Activated CD8-positive, alpha-beta T cell treated with anti-CD3 and anti-CD28 coated beads, Interleukin-2, amount 10 ng/mL, durations not matched to agents 7 days and 5 days (primary cell): ENCODE measurements at places on chromosomes 2 and 18. TPM values are rescaled to one million over a fixed set of nuclear protein-coding genes. Genes with fewer than 3 reads are reported as not detected.

GRCh38 chr18:67347438-67347837 lies 169.1 kb downstream of the DSEL start:
- no peak for DNase-seq

DNA sequence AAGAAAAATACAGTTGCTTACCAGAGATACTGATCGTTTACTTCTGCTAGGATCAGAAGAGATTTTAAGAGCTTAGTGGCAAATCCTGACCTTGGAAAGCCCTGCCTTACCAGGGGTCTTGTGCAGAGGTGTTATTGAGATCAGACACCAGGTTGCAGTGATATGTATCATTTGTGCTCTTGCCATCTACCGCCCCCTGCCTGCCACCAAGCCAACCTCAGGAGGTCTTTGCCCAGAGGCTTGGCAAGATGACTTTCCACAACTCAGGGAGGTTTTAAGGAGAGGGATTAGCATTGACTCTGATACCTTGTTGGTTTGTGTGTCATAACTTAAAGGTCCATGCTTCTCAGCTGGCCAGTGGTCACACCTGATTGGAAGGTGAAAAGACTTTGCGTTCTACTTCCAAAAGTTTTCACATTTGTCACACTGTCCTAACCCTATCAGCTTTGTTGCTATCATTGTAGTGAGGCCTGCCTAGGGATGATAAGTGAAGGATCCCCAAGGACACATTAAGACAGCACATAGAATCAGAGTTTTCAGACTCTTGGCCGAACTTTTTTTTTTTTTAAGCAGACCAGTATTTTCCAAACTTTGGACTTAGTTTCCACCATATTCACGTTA lies 46.2 kb upstream of the MGAT5 start:
- peak; percentile 68 for DNase-seq

DNA sequence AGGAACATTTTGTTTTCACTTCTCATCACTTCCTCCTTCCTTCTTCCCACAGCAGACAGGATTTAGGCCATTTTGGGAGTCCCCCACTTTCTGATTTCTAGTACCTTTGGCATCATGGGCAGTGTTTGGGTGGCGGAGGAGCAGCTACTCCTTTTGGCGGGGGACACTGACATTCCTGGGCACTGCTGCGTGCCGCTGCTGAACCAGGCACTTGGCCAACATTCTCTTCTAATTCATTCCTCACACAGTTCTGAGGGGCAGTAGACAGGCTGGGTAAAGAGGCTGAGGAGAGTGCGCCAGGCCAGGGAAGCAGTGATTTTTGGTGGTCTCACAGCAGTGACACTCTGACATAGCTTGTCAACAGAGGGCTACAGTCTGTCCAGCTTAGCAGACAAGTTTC lies 270.2 kb downstream of the LOXHD1 start:
- no peak for DNase-seq

DNA sequence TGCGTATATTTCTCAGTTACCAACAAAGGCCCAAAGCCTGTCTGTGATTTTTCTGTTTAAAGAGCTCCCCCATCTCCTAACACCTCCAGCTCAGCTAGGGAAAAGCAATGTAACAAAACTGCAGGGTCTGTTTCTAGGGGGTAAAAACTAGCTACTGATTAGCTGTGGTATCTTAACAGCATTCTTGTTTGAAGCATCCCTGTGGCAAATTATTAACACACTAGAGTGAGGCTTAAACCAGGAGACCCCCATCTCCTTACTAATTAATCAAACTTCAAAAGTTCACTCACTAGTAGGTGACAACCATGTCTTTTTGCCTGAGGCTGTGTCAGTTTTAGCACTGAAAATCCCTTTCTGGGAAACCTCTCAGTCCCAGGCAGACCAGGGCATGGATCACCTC lies 186.2 kb upstream of the PARD3B start:
- DNase-seq: no peak

GRCh38 chr2:108128249-108128648 lies 111.5 kb upstream of the SULT1C3 start:
- no peak for DNase-seq

DNA sequence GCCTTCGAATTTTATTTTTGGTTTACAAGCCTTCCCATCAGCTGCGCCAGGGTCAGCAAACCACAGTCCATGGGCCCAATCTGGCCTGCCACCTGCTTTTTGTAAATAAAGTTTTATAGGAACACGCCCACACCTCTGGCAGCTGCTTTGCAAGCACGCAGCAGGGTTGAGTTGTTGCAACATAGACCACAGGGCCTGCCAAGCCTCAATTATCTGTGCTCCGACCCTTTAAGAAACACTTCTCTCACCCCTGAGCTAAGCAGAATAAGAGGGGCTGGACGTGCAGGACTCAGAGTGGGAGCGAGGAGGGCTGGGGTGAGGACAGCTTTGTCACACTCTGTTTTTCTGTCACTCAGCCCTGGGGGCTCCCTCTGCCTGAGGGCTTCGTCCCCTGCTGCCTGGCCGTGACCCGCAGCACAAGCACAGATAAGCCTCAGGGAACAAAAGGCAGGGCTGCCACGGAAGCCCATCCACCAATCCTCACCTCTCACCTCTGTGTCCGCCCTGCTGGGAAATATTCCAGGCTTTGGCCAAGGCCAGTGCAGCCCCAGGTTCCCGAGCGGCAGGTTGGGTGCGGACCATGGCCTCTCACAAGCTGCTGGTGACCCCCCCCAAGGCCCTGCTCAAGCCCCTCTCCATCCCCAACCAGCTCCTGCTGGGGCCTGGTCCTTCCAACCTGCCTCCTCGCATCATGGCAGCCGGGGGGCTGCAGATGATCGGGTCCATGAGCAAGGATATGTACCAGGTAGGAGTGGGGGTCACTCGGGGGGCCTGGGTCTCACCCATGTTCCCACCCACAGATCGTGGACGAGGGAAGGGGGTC lies at the start of gene AGXT:
TSS of gene AGXT (plus strand) at position 539 of the 823 bp plus-strand sequence. CDS start at position 581, 42 bp downstream.
- DNase-seq: no peak

- DNase-seq: no peak
These were observed 222.5 kb downstream of the SEPTIN10 start for GRCh38 chr2:109391243-109391642.

DNA sequence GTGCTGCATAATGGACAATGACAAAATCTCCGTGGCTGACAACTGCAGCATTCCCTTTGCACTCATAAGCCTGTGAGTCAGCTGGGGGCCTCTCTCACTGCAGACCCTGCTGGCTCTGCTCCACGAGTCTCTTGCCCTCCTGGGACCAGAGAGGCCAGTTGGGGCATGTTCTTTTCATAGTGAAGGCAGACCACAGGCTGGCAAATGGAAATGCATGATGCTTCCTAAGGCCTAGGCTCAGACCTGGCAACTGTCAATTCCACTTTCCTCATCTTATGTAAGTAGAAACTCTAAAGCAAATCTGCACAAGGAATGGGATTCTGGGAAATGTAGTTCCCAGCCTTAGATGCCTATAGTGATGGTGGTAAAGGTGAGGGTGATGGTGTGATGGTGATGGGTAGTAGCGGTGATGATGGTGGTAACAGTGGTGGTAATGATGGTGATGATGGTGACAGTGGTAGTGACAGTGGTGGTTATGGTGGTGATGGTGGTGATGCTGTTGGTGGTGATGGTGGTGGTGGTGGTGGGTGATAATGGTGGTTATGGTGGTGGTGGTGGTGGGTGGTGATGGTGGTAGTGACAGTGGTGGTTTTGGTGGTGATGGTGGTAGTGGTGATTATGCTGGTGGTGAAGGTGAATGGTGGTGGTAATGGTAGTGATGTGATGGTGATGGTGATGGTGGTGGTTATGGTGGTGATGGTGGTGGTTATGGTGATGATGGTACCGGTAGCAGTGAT lies 185.8 kb upstream of the ARL4C start:
- no peak for DNase-seq

DNA sequence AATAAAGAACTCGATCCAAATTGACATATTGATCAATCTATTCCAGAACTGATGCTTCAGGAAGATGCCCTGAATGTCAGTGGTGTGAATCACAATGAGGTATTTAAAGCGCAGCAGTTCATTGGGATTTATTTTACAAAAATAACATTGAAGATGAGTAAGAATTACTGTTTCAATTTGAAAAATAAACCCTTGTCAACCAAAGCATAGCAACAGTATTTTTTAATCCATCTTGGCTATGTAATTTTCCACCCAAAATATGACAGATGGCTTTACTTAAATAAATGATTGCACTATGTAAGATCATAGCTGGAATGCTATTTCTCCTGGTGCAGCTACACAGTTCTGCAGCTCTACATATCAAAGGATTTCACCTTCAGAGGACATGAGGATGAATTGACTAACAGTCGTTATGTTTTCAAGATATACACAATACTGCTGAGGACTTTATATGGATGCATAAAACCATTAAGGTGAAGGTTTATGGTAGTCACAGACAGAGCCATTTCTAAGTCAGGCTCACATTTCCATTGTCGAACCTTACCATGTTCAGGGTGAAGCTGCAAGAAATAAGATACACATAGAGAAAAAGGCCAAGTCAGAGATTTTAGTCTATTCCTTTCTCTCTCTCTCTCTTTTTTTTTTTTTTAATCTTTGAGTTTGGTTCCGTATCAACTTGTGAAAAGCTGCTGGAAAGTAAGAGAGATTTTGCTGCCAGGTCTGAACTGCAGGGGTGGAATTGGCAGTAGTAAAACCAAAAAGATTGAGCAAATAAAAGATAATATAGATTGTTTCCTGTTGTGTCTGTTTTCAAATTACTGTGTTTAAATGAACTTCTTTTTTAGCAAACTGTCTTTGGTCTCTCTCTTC lies 398.0 kb upstream of the CDH20 start:
- DNase-seq: no peak

- no peak for DNase-seq
These were observed 11.4 kb downstream of the FHOD3 start for GRCh38 chr18:36308711-36309435.

GRCh38 chr2:113180131-113180946 lies 6.6 kb downstream of the PSD4 start:
- DNase-seq: no peak

DNA sequence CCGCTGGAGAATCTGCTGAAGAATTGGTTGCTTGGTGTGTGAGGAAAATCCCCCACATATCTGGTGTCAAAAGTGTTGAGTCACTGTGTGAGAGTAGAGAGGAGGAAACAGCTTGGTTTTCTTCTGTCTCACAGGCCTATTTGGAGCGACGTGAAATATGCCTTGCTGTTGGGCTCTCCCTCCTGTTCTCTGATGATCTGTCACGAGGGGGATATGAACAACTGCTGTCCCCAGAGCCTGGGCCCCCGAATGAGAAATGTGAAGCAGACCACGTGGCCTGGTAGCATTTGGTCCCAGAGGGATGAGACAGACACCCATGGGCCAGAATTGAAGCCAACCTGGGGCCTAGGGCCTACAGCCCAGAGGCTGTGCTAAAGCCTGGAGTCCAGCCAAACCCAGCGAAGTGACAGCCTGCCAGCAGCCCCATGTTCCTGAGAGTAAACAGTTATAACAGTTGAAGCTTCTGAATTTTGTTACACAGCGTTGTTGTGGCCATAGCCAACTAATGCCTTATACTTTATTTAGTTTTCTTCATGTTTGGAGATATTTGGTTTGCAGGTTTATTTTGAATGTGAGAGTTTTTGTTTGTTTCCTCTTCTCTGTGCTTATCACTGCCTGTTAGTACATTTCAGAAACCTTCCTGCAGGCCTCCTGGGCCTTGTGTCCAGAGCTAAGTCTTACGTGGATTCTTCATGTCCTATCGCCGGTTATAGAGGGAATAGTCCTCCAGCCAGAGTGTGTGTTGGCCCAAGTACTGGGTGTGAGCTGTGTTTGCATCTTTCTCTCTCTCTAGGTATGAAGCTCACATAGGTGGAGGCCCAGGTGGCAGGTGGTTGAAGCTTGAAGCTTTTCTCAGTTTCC lies 18.7 kb upstream of the COLEC12 start:
- DNase-seq: no peak

The CRYGC gene
- total RNA-seq: not detected

The CFLAR gene
- 90.4 TPM for total RNA-seq

The SERPINB13 gene
- total RNA-seq: not detected

The ALPP gene
- total RNA-seq: not detected

The C18orf54 gene
- 10.9 TPM for total RNA-seq
